ENCODE measurements at places on chromosomes 11 and 22.

DNA sequence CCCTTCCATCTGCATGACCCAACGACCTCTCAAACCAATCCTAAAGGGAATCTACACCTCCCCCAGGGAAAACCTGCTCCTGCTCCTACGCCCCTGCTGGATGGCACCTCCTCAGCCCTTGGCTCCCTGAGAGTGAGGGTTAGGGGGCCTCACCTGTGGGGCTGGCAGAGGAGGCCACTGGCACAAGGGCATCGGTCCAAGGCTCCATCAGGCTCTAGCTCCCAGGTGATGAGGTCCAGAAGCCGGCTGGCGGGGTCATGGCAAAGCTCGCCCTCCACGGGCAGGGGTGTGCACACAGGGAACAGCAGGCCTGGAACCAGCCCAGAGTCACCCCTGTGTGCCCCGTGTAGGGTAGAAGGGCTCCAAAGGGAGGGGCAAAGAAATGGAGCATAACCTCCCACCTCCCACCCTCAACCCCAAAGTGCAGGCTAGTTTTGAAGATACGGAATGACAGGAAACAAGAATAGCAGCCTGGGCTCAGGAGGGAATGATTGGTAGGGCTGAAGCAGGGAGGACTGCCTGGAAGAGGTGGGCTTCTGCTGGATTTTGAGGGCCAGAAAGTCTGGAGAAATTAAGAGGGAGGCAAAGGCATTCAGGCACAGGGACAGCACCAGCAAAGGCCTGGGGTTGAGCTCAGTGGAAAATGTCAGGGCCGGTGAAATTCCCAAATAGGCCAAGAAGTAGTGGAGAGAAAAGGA, 42.6 kb downstream of the DKK3 start:
- no peak for DNase-seq

DNA sequence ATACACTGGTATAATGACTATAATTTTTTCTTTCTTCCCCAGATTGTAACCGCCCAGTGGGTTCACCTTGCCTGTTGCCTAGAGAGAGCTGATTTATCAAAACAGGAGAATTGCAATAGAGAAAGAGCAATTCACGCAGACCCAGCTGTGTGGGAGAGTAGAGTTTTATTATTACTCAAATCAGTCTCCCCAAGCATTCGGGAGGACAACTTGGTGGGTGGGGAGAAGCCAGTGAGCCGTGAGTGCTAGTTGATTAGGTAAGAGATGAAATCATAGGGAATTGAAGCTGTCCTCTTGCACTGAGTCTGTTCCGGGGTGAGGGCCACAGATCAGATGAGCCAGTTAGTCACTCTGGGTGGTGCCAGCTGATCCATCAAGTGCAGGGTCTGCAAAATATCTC, 73.2 kb downstream of the SLC35F2 start:
- no peak for DNase-seq

DNA sequence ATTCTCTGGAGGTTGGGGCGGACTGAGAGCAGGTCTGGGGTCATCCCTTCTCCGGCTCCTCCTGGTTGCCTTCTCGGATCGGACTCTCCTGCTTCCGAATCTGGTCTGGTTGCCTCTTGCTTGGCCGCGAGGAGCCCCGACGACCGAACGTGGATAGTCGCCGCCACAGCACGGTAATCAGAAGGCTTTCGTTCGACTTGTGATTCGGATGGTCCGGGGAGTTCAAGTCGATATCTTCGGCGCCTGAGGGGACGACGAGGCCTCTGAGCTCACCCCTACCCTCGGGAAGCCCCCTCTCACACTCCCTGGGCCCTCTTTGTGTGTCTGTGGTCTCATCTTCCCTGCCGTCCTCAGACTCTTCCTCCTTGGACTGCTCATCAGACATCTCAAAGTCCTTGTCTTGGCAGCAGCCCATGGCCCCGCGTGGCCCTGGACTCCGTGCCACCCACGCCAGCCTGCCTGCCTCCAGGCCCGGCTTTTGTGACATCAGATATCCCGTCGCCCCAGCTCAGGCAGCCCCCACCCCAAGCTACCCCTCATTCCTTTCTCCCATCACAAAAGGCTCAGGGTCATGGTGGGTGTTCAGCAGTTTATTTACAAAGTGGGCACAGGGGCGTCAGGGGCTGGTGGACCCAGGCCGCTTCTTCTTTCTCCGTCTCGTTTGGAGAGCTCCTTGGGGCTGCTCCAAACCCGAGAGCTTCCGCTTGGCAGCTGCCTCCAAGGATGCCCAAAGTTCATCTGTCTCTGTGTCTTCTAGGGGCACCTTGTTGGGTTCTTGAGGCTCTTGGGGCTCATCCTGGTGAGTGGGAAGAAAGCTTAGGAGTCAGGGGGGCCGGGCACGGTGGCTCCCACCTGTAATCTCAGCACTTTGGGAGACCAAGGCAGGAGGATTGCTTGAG, at the start of gene TEX54:
Gene TEX54 (minus strand): TSS at position 506 of the 899 bp plus-strand sequence.
- no peak for DNase-seq

- DNase-seq, result no peak
These were observed 101.2 kb downstream of the ABTB2 start for GRCh38 chr11:34256626-34257025.

GRCh38 chr11:31262761-31263160, 106.8 kb downstream of the DCDC1 start:
- DNase-seq, result no peak

- DNase-seq, result no peak
These were observed 3.0 kb downstream of the MAFF start for GRCh38 chr22:38204784-38205183.

GRCh38 chr11:111910676-111911562, 651 bp downstream of the CRYAB start:
- DNase-seq, result no peak

DNA sequence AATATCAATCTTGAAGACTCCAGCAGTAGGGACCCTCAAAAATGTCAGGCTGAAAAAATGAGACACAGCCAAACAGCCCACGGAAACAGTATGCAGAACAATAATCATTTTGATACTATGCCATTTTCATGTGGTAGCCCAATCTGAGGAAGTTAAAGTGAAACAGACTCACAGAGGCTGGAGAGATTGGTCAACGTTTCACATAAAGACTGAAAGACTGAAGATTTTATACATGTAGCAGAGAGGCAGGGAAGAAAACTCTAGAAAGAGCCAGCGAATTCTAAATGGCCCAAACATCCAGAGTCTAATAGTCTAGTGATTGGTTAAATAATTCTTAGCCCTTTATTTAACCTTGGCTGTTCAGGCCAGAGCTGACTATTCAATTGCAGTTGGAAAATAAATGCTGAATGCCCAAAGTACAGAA, 49.4 kb downstream of the MAML2 start:
- no peak for DNase-seq

- no peak for DNase-seq
These were observed 6.5 kb upstream of the HORMAD2 start for GRCh38 chr22:30073743-30074142.

- DNase-seq, result no peak
These were observed 243.5 kb upstream of the NARS2 start for GRCh38 chr11:78818201-78818600.

GRCh38 chr11:116065986-116066385, 561.8 kb upstream of the CADM1 start:
- DNase-seq, result no peak

DNA sequence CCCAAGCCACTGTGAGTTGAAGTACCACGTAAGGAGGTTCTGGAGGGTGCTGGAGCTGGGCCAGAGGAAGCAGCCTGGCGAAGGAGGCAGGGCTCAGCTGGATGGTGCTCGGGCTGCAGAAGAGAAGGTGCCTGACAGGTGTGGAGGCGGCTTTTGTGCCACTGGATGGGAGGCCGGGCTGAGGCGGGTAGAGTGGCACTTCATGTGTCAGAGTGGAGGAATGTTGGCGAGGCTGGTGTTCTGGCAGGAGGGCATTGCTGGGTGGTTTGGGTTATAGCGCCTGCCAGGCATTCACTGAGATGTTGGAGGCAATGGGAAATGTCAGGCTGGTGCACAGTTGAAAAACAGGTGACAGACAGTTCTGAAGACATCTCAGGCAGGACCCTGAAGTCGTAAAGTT, 24.2 kb downstream of the UBE2L3 start:
- DNase-seq, result no peak

DNA sequence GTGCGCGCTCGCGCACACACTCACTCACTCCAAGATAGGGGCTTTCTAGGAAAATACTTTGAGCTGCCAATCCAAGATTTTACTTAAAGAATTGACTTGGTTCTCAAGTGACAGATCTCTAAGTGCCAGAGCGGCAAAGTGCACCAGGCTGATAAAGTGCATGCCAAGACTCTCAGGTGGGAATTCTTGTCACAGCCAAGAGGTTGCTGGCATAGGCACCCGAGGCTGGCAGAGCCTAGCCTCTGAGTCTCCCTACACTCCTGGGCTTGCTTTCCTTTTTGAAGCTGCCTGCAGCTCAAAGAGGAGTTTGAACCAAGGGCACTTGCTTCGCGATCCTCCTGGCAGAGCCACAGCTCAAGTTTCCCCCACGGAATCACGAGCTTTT, 2.5 kb upstream of the ADM start:
- no peak for DNase-seq

- no peak for DNase-seq
These were observed 26.8 kb downstream of the CLMP start for GRCh38 chr11:123168241-123168640.

All from CD14-positive monocyte (primary cell).